ENCODE measurements at places on chromosomes 6 and 20. TPM values are rescaled to one million over a fixed set of nuclear protein-coding genes. Genes with fewer than 3 reads are reported as not detected.

The AFG1L gene
- 3.3 TPM for polyA plus RNA-seq

The VGLL2 gene
- 88.1 TPM for polyA plus RNA-seq

The RHAG gene
- polyA plus RNA-seq = not detected

The PLCB1 gene
- polyA plus RNA-seq = 1.5 TPM

The PEDS1 gene
- polyA plus RNA-seq = 49.2 TPM

The ARMH2 gene
- not detected for polyA plus RNA-seq

The CTCFL gene
- polyA plus RNA-seq = not detected

The LPA gene
- polyA plus RNA-seq = not detected
